ENCODE measurements at places on chromosomes 3 and 15.

DNA sequence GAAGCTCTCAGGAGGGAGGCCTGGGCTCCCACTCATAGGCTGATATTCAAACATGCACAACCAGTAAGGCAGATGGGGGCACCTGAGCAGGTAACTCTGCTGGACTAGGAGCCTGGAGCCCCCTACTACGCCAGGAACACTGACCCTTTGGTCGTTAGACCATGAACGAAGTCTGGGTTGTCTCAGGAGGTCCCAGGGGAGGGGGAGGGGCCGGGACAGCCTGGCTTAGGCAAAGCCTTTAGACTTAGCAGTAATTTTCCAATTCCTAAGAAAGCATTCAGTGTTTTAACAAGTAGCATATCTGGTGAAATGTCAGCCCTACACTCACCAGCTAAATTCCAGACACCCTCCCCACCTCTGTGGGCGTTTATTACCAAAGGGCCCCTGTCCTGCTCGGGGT, 67.4 kb upstream of the ST8SIA2 start:
- no peak for DNase-seq

GRCh38 chr15:45670091-45670490, 35.3 kb downstream of the SQOR start:
- no peak for DNase-seq

DNA sequence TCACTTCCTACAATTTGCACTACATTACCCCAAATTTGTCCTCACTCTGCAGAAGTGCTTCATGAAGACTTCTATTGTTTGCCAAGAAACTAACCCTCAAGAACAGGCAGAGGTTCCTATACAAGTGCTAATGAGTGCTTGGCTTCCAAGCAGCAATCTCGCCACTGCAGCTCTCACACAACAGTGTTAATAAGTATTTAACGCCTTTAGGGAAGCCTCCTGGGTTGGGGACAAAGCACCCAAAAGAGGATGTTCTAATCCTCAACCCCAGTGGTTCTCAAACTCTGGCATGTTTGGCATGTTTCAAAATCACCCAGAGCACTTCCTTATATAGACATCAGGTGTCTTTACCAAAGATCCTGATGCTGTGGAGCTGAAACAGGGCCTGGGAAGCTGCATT, 64.6 kb downstream of the ZIC4 start:
- no peak for DNase-seq

GRCh38 chr3:71695000-71695482, 30.2 kb downstream of the EIF4E3 start:
- DNase-seq = no peak

- DNase-seq = no peak
Observed at GRCh38 chr3:79011821-79012529, 755.8 kb downstream of the ROBO1 start.

- no peak for DNase-seq
Observed at GRCh38 chr3:171490901-171491300, 30.7 kb upstream of the TNIK start.

DNA sequence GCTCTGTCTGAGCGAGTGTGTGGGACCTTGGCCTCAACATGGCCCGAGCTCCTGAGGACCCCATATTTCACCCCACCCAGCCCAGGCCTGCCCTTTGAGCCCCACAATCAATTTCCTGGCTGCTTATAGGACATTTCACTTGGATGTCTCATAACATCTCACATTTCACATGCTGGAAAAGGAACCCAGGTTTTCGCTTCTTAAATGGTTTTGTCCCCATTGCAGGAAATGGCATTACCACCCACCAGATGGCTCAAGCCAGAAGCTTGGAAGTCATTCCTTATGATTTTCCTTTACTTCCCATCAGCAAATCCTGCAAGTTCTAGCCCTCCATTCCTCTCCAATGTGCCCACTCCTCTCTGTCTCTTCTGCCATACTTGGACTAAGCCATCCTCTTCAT, 14.9 kb downstream of the ITGA11 start:
- no peak for DNase-seq

GRCh38 chr3:22284559-22284958, 533.5 kb upstream of the ZNF385D start:
- DNase-seq = no peak

- DNase-seq = no peak
Observed at GRCh38 chr3:178560759-178561158, 24.5 kb downstream of the KCNMB2 start.

DNA sequence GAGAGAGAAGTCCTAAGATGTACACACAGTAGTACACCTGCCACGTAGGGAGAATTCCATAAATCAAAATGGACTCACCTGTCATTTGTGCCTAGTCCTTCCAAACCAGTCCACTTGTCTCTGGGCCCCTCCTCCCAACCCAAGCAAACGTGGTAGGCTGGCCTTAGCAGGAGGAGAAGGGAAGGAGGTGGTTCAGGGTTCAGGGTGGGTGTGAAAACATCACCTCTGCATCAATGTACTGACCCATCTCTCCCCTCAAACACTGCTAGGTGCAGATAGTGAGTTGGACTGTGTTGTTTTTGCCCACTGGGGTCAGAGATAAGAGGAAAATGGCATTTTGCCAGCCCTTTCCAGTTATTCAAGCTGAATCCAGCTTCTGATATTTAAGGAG, 99.3 kb downstream of the MME start:
- no peak for DNase-seq

DNA sequence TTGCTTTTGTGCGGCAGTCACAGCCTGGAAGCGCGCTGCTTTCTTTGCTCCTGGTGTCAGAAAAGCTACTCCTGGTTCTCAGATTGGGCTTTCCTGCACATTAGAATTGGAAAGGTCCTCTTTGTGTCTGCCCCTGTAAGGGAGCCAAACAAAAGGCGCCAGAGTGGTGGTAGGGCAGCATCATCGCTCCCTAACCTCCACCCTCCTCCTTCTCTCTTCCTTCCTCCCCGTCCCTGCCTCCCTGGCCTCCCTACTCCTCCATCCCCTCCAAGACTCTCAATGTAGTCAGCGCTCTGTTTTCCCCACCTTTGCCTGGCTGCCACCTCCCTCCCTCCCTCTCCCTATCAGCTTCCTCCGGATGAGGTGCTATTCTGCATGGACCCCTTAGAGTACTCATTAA, 65.3 kb downstream of the SH3GL3 start:
- no peak for DNase-seq

DNA sequence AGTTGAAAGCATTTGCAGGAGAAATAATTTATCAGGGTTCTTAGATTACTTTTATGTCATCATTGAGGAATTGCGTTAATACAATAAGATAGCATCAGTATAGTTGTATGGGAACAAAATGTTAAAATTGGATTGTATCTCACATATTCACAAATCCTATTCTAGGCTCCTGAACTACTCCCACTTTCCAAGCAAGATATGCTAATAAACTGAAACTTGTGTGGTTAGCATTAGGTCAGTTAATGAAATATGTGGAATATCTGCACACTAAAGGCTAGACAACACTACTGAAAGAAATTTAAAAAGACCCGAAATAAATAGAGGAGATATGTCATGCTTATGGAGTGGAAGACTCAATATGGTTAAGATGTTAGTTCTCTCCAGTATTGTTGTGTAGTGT, 272.7 kb downstream of the DOCK3 start:
- DNase-seq = no peak

- no peak for DNase-seq
Observed at GRCh38 chr3:50260942-50261441, 8.0 kb upstream of the SEMA3B start.

- no peak for DNase-seq
Observed at GRCh38 chr15:82978438-82978837, 7.6 kb upstream of the RAMAC start.

DNA sequence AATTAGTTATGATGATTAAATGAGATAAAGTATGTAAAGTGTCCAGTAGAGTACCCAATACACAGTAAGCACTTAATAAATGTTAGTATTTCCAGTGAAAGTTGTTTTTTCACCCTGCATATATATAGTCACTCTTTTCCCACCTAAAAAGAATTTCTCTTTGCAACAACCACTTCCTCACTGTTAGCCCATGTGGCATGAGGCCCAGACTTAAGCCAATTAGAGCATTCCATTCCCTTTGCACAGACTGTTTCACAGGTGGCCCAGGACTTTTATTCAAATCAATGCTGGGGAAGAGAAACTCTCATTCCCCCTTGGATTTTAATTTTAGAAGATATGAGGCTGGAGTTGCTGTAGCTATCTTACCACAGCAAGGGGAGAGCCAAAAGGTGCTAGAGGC, 3.7 kb downstream of the IFT80 start:
- no peak for DNase-seq

DNA sequence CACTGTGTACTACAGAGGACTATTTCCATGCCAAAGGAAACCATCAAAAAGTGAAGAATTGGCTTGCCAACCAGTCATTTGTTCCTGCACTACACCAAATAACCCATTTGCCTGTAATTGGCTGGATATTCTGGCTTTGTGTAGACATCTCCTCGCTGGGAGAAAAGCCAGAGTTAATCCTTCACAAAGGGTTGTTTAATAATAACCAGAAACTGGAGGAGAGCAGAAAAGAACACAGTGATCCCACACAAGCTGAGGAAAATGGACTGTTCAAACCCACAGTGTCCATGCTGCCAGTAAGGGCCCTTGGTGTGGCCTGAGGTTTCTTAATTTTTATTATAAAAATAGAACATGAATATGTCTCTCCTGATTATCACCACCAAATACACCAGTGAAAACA, 294.0 kb downstream of the RORA start:
- DNase-seq = no peak

DNA sequence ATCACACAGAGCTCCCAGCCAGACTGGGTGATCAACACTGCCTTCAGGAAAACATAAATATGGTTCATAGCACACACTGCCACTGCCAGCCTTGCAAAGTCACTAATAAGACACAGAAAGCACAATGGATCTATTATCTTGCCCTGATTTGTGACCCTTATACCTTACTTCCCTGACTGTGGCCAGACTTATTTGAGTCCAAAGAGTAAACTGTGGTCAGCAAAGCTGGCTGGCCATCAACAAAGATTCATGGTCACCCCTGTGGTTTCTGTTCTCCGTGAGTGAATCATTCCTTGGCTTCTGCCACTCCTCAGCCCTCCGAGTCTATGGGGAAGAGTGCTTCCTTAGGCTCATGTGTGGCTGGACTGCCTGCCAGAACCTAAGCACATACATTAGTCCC, 437.7 kb downstream of the RAP2B start:
- no peak for DNase-seq

DNA sequence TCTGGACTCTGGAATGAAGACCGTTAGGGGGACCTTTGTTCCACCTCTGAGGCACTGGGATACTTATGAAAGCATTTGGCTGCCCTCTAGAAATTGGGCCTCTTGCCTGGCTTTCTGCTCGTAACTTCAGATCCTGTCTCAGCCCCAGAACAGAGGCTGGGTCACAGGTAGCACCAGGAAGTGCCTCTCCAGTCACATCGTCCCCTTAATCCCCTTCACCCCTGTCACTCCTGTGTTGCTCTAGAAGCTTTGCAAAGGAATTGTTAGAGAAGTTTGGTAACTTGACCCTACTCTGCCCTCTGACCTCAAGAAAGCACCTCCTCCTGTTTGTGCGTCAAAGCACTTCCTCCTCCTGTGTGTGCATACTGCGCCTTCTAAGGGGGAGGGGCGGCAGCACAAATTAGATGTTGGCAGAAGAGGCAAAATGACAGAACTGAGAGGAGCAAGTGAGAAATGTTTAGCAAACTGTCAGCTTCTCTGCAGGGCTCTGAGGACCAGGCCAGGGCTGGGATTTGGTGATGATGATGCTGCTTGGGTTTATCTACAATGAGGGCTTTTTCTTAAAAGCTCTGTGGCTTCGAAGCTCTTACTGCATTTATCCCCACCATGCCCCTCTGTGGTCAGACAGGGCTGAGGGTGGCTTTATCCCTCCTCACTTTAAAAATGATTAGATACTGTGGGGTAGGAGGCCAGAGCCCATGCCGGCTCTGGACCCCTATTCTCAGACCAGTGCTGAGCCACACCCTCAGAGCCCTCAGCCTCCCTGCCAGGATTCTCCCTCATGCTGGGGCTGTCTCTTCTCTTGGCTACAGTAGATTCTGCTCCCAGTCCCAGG, 76.2 kb downstream of the LARS2 start:
- no peak for DNase-seq

GRCh38 chr3:143237077-143237627, 117.6 kb downstream of the CHST2 start:
- DNase-seq = no peak

GRCh38 chr3:154864947-154865346, 215.2 kb upstream of the MME start:
- DNase-seq = no peak

DNA sequence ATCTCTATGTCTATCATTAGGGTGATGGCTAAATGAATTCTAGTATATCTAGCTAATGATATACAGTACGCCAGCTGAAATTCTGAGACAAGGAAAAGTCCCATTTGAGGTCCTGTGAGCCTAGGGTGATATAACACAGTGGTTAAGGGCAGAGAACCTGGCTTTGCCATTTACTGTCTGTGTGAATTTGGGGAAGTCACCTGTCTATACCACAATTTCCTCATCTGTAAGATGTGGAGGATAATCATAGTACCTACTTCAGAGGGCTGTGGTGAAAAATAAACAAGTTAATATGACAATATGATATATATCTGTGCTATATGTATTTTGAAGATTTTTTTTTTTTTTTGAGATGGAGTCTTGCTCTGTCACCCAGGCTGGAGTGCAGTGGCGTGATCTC, 9.8 kb upstream of the ANKDD1A start:
- no peak for DNase-seq

DNA sequence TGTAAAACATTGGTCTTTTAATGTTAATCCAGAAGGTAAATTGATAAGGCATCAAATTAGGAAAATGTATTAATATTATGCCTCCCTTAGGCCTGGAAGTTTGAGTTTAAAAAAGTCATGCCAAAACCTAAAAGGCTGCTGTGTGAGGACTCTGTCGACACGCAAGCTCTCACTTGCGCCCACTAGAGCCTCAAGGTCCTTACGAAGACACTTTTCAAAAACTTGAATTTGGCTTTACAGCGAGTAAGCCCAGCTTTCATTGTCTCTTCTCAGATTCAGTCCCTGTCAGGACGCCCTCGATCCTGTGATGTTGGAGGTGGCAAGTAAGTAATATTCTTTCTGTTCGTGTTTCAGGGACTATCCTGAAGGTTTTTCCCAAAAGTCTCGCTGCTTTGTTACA, 89.7 kb downstream of the CRTC3 start:
- DNase-seq = no peak

- no peak for DNase-seq
Observed at GRCh38 chr15:81749716-81750375, 296.0 kb downstream of the MEX3B start.

DNA sequence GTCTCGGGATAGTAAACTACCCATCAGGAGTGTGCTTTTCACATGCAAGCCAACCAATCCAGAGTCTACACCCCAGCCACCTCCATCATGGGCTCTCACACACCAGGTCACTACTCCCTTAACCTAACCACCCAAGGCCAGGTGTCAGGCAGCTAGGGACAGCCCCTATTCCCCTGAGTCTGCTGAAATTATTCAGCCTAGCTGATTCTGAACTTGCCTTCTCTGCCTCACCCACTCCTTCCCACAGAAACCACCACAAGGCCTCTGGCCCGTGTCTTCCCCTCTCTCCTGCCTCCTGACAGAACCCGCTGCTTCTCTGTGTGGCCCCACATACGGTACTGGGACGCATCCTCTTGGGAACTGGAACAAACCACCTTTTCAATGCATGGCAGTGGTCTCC, 82.1 kb downstream of the PCSK6 start:
- no peak for DNase-seq

GRCh38 chr15:31498756-31499155, 172.1 kb downstream of the KLF13 start:
- DNase-seq = no peak
